ENCODE measurements at places on chromosomes 2 and 18.

DNA sequence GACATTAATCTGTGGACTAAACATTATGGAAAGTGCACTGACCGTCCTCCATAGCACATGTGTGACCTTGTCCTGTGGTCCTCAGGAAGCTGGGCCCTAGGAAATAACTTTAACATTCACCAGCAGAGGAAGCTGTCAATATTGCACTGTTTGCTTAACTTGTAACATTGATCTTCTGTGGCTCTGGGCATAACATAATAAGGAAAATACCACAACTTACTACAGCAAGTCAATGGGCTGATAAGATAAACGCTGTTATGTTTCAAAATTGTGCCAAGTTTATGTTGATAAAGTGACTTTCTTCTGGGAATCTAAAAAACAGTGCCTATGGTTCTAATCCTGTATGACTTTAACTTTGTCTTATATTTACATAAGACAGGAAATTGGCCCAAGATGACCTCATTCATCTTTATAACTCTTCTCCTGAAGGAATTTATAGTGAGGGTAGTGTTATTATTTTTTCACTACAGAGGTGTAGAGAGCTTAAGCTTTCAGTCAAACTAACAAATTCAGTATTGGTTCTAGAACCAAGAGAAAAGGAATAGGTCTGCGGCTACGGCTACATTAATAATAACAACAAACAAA, 113.7 kb upstream of the MAP4K3 start:
- DNase-seq: no peak

DNA sequence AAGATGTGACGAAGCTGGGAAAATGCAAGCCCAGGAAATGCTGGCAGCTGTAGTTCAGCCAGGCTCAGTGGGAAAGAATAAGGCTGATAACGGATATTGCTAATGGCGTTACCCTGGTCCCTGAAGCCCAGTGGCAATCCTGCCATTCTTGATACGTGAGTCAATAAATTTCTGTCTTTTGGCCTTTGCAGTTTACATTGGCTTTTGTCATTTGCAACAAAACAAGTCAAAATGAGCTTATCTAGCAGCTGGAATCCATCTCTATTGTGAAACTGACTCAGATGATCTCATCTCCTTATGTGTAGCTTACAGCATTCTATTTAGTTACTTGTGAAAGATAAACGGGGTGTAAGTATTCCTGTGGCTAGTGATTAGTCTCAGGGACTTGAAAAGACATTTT, 43.8 kb downstream of the ARL6IP6 start:
- no peak for DNase-seq

DNA sequence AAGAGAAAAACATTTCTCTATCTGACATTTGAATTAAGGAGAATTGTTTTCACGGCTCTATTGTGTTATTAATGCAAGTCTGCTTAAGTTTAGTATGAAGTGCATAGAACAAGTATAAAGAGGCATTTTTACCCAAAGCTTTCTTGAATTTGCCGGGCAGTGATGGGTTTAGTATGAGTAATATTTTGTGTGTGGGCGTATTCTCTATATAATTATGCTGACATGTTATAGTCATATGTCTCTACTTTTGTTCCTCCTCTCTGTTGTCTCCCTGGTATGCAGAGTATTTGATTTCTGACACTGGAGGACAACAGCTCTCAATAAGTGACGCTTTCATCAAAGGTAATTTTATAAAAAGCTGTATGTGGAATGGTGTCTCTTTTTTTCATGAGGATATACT, 45.9 kb downstream of the PIKFYVE start:
- DNase-seq: no peak

GRCh38 chr2:225434014-225434413, 34.5 kb downstream of the NYAP2 start:
- DNase-seq: no peak

DNA sequence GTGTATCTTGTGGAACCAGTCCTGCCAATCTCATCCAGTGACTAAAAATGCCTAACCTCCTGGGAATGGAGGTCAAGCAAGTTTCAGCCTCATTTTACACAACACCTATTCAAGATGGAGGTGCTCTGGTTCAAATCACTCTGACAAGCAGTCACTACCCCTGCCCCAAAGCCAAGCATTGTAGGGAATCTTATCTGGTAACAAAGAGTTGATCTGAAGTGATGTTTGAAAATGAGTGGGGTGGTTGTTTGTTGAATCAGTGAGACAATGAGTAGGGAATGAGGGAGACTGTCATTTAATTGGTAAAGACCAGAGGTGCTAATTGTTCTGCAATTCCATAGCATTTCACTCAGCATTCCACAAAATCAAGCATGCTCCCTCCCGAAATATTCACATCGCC, 132.0 kb downstream of the RND3 start:
- DNase-seq: no peak

DNA sequence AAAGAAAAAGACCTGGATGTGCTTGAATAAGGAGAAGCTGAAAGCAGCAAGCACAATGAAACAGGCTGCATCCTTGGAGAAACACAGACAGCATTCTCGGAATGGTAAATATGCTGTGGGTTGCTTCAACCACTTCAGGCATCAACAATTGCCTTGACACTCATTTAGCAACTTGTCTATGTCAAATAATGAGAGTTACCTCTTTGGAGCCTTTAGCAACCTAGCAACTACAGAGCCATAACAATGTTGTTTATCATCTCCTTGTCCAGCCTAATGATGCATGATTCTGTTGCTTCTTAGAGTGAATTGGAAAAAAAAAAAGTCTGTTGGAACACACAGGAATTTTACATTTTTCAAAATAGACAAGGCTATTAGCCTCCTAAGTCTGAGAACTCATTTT, 410.6 kb downstream of the PIK3C3 start:
- DNase-seq: peak; percentile 15

DNA sequence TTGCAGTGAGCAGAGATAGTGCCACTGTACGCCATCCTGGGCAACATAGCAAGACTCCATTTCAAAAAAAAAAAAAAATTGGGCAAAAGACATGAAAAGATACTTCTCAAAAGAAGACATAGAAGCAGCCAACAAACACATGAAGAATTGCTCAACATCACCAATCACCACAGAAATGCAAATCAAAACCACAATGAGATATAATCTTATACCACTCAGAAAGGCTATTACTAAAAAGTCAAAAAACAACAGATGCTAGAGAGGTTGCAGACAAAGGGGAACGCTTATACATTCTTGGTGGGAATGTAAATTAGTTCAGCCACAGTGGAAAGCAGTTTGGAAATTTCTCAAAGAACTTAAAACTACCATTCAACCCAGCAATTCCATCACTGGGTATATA, 43.1 kb upstream of the CHAC2 start:
- no peak for DNase-seq

GRCh38 chr18:36250827-36251226, 46.7 kb upstream of the FHOD3 start:
- no peak for DNase-seq

- DNase-seq: no peak
Measured at GRCh38 chr2:114222344-114222743, 220.1 kb upstream of the DPP10 start.

DNA sequence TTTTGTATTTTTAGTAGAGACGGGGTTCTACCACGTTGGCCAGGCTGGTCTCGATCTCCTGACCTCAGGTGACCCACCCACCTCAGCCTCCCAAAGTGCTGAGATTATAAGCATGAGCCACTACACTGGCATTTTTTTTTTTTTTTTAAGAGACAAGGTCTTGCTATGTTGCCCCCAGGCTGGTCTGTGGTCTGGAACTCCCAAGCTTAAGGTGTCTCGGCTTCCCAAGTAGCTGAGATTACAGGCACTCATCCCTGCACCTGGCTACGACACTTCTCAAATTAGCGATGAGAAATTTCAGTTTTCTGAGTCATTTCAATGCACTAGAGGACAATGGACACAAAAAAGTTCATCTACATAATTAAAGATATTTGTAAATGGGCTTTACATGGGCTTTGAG, 36.6 kb upstream of the TCF7L1 start:
- no peak for DNase-seq

DNA sequence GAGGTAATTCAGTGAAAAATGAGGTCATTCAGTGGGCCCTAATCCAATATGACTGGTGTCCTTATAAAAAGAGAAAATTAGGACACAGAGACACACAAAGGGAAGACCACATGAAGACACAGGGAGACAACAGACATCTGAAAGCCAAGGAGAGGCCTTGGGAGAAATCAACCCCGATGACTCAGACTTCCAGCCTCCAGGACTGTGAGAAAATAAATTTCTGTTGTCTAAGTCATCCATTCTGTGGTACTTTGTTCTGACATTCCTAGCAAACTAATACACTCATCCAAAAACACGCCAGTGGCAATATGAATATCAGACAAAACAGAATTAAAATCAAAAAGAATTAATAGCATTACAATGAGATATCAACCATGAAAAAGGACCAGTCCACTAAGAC, 303.7 kb downstream of the SS18 start:
- no peak for DNase-seq

GRCh38 chr2:96873651-96874096, 3.8 kb upstream of the SEMA4C start:
- no peak for DNase-seq

- no peak for DNase-seq
Measured at GRCh38 chr2:213627054-213627710, 342.9 kb downstream of the SPAG16 start.

- DNase-seq: no peak
Measured at GRCh38 chr2:221425353-221425752, 146.8 kb downstream of the EPHA4 start.

DNA sequence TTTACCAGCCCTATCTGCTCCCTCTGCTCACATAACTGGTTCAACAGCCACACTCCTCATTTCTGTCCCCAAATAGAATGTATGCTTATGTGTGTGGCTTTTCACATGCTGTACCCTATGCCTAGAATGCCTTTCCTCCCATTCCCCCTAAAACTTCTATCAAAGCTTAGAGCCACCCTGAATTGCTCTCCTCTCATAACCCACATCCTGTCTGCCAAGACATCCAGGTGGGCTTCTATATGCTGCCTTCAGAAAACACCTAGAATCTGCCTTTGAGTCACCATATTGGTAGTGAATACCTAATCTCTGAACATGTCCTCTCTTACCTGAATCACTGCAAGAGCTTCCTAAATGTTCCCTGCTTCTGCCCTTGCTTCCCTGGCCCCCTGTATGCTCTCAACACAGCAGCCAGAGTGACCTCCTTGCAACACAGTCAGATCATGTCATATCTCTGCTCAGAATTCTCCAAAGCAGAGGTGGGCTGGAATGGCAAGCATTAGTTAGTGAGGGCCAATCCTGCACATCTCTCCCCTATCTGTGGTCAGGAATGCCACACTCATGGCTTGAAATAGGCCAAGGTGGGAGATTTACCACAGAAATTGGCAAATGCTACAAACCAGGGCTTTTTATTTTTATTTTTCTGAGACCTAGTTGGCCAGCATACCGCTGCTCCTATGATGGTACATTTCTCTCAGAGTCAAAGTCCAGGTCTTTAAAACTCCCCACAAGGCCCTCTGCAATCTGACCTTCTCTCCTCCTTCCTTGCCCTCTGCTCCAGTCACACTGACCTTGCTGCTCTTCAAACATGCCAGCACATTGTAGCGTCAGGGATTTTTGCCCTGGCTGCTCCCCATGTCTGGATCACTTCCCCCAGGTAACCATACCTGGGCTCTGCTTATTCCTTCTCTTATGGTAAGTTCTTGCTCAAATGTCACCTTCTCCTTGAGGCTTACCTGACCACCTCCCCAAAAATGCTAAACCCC, 111.8 kb upstream of the STON1 start:
- DNase-seq: no peak

GRCh38 chr2:103288696-103289095, 526.9 kb downstream of the TMEM182 start:
- no peak for DNase-seq

GRCh38 chr2:38723173-38723572, 28.0 kb downstream of the SRSF7 start:
- no peak for DNase-seq

GRCh38 chr2:222025881-222026271, 272.9 kb downstream of the PAX3 start:
- no peak for DNase-seq

GRCh38 chr2:232521959-232522622, 1.9 kb downstream of the PRSS56 start:
- DNase-seq: no peak

All from left kidney (tissue), 8 donors.